IMR-90 (cell line): ENCODE measurements at places on chromosomes 7 and 10.

DNA sequence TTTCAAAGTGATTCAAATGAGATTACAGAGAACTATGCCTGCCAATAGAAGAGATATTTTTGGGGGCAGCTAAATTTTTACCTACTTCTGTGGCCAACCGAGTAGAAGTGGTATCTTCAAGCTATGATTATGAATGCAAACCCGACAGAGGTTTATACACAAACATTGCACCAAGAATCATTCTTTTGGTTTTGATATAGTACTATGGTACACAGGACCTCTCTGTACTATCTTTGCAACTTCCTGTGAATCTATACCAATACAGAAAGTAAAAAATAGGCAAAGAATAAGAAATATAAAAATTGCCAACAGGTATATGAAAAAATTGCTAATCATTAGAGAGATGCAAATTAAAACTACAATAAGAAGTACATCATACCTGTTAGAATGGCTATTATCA is 103.2 kb upstream of the VIPR2 start:
- no peak for DNase-seq

DNA sequence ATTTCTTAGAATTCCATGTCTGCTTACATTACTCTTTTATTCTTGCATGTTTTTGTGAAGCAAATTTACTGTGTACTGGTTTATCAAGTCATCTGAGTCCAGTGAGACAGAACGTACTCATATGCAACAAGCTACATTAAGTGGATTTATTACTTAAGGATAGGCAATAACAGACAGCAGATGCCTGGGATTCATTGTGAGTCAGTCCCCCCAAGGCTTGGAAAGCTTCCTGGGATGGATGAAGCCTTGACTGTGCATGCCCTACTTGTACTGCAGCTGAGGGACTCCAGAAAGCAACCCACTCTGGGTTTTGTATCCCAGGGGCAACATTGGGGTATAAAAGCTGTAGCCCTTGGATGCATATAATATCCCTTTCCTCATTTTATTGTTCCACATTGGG is 113.4 kb upstream of the RAB18 start:
- DNase-seq: peak; percentile 7

DNA sequence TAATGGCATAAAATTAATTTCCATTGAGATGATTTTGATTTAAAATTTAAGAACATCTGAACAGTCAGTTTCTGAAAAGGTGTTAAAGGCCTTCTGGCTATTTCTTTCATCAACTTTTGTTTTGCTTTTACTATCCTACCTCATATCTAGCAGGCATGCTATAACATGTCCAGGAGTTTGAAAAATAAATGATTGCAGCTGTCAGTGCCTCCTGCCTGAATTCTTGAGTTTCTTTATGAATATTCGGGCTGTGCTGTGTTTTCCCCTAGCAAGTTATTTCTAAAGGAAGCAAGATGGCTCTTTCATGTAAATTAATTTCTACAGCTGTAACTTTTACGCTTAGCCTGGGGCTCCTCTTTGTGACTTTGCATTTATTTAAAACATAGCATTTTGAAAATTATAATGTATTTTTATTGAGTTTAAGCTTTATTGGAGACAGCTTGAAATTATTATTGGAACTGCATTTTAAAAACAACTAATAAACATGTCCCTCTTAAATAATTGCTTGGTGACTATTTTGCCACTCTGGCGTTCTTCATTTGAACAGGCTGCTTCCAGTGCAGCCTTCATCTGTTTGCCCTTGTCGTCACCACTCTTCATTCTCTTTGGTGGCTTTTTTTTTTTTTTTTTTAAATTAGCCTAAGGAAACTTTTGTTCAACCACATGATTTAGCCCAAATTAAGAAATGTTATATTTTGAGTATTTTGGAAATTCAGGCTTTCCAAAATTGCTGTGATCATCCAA is 1083.4 kb upstream of the LRRN3 start:
- DNase-seq: no peak

DNA sequence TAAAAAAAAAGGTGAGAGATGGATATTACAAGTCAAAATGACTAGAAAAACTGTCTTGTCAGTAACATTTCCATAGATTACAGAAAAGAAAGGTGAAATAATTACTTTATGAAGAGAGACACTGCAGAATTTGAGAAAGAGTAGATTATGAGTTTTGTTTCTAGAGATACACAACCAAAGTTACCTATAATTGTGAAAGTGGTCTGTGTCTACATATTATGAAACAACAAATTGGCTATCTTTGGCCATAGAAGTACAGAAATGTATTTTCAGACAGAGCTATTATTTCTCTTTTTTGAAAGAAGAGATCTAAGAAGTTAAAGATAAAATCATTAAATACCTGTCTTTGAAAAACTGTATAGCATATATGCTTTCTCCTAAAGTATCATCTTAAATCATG is 30.1 kb downstream of the KCND2 start:
- no peak for DNase-seq

DNA sequence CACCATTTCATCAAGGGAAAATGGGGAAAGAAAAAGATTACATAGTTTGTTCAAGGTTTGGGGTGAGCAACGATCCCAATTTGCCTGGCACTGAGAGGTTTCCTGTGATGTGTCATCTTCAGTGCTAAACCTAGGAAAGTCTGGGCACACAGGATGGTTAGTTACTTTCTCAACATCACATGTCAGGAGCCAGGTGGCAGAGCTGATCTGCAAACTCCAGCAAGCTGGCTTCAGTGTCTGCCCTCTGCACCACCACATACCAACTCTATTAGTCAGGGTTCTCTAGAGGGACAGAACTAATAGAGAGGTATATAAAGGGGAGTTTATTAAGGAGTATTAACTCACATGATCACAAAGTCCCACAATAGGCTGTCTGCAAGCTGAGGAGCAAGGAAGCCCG is 11.3 kb downstream of the ADAM12 start:
- peak; percentile 53 for DNase-seq

DNA sequence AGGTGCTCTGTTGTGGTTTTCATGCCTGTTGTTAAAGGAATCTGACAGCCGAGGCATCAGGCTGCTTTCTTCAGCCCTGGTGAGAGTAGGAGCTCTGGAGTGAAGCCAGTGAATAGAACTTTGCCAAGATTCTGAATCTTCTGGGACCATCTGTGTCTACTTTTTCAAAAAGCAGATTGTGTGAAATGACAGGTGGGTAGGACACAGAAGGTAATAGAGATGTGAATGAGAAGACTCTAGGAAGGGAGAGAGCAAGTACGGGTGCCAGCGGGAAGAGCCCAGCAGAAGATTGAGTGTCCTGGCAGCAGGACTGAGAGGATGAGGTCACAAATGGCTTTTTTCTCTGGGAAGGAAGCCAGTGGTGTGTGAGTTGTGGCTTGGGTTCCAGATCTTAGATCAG is 429.2 kb downstream of the SDK1 start:
- peak; percentile 41 for DNase-seq

DNA sequence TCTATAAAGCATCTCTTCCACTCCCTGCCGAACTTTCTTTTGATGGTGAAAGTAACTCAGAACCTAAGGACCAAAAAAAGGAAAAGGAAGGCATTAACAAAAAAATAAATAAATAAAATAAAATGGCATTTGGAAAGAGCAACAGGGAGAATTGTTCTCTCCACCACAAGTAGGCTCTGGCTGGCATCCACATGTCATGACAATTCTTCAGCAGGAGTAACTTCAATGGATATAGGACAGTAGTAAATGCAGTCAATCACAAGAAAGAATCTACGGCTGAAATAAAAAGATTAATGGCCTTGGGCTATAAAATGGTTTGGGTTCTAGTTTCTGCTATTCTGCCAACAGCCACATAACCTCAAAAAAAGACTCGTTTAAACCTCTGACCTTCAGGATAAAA is 23.9 kb downstream of the NCAPG2 start:
- no peak for DNase-seq

GRCh38 chr7:35792472-35792871 is 8.4 kb upstream of the SEPTIN7 start:
- no peak for DNase-seq

- DNase-seq: no peak
Measured at GRCh38 chr10:69503001-69503895, 52.0 kb downstream of the TSPAN15 start.

- peak; percentile 29 for DNase-seq
Measured at GRCh38 chr10:117946525-117947070, 100.1 kb downstream of the RAB11FIP2 start.

GRCh38 chr7:121302214-121302745 is 26.5 kb upstream of the WNT16 start:
- peak; percentile 89 for DNase-seq

GRCh38 chr7:68147614-68148238 is 1151.1 kb downstream of the TYW1 start:
- no peak for DNase-seq

DNA sequence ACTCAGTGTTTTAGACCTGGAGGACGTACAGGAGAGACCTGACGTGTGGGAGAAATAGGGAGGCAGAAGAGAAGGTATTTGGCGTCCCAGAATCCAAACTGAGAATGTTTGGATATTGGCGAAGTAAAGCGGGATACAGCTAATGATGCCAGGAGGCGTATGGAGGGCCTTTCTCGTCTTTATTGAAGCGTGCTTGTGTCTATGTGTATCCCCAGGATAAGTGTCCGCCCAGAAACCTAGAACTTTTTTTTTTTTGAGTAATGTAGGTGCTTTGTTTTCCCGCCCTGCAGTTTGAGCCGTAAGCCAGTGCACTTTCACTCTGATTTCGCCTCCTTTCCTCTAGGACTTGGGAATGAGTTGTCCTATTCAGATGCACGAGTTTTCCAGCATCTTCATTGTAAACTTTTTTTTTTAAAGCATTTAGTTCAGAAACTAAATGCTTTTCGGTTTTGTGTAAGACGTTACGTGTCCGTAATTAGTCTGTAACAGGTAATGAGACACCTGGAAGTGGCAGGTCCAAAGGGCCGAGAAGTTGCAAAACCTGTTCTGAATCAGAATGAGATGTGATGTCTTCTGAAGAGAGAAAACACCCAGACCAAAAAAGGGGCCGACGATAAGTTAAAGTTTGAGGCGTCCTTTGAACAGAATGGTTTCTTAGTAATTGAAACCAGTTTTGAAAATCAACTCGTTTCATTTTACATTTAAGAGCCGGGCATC is 746 bp downstream of the ARL5B start:
- DNase-seq: peak; percentile 31

GRCh38 chr7:108613147-108613948 is 43.7 kb downstream of the DNAJB9 start:
- peak; percentile 25 for DNase-seq

DNA sequence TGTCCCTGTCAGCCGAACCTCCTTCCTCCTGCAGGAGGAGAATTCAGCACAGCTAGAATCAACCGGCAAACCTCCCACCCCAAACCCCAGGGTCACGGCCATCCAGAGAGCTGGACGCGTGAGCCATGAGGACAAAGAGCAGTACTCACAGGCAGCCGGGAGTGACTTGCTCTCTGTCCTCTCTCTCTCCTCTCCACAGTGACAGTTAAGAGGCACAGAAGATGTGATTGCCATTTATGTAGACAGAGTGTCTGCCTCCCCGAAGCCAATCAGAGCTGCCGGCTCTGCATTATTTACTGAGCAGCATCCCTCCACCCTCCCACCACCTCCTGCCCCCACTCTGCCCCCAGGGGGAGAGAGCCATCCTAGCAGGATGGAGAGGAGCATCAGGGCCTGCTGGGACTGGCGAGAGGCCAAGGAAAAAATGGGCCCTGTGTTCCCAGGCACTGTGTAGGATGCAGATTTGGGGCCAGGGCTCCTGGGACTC is 4.3 kb downstream of the DDC start:
- DNase-seq: no peak

DNA sequence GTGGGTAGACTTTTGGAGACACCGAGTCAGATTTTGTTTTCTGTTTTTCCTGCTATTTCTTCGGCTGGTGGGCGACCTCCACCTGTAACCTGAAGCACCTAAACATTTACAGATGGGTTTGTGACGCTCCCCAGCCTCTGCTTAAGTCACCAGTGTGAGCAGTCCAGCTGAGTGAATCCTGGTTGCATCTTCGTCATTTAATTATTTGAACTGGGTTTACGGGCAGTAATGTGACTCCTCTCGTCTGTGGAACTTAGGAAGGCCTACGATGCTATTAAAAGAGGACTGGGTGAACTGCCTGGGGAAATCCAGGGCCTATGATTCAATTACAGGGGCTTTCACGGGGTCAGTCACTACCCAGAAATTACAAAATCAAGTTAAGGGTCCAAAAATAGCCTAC is 52.5 kb downstream of the WNT2 start:
- peak; percentile 74 for DNase-seq

DNA sequence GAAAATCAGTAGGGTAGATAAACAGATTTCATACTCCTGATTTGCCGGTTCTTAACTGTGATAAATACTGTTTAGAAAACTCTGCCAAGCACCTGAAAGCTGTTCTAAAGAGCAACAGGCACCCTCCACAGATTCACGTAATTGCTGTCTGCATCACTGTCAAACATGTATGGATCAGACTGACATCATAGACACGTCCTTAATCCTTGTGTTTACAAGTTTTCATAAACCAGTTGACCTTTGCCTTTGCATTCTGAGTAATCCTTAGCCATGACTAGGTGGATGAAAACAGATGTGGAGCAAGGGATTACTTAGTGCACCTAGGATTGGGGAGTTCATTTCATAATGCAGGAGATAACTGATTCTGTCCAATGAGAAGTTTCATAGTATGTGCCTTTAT is 41.6 kb downstream of the SLC39A12 start:
- DNase-seq: peak; percentile 96

DNA sequence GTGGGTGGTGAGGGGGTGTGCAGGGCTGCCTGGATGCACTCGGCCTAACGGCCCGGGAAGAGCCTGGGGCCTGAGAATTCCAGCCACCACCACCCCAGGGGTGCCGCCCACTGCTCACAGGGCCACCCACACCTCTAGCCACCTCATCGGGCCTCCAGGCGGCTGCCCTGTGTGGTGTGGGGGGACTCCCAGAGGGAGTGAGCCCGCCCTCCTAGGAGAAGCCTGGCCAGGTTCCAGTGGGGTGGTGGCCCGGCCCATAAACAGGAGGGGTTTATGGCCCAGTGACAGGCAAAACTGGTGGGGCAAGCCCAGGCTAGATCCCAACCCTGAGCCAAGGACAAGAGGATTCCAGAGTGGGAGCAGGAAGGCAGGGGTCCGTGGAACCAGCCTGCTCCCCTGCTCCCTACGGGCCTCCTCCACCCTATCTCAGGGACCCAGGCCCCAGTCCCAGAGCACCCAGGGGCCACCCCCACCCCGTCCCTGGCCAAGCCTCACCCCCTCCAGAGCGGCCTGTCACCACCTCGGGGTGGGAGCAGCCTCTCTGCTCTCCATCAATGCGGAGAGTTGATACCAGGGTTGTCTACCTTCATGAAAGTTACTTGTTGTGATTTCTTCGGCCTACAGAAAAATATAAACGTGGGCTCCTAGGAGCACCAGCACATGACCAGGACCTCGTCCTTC is 20.2 kb upstream of the PDGFA start:
- DNase-seq: peak; percentile 49

- DNase-seq: no peak
Measured at GRCh38 chr7:145644426-145645134, 472.0 kb upstream of the CNTNAP2 start.

- DNase-seq: peak; percentile 91
Measured at GRCh38 chr10:28842321-28842720, 165.0 kb downstream of the BAMBI start.
